ENCODE measurements at places on chromosomes 3 and 15.

DNA sequence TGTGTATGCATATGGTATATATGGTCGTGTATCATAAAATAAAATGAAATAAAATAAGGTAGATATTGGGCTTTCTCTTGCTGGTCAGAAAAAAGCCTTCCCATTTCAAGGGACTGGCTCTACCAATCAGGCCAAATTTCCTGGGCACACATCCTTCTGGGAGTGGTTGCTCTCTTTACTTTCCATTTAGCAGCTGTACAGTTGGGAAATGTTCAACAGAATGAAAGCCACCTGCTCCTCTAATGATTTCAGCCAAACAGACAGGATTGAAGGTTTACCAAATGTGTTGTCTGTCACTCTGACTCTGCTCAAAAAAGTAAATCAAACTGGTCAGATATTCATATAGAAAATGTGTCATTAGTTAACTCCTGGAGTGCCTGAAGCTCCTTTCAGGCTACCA lies 380.4 kb downstream of the ROBO2 start:
- no peak for DNase-seq

GRCh38 chr3:175005193-175005592 lies 146.1 kb downstream of the NAALADL2 start:
- DNase-seq = no peak

DNA sequence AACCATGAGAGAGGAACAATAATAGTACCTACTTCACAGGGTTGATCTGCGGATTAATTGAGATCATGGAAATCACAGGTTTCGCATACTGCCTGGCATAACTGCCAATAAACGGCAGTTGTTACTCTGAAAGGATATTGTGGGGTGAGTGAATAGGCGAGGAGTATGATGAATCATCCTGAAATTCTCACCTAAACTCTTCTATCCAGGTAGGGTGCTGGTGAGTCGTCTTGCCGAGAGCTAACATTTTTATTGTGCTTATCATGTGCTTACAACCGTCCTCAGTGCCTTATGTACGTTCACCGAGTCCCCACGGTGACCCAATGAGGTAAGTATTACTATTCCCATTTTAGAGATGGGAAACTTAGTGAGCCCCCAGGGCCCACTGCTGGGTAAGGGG lies 52.4 kb upstream of the SRGAP3 start:
- DNase-seq = no peak

DNA sequence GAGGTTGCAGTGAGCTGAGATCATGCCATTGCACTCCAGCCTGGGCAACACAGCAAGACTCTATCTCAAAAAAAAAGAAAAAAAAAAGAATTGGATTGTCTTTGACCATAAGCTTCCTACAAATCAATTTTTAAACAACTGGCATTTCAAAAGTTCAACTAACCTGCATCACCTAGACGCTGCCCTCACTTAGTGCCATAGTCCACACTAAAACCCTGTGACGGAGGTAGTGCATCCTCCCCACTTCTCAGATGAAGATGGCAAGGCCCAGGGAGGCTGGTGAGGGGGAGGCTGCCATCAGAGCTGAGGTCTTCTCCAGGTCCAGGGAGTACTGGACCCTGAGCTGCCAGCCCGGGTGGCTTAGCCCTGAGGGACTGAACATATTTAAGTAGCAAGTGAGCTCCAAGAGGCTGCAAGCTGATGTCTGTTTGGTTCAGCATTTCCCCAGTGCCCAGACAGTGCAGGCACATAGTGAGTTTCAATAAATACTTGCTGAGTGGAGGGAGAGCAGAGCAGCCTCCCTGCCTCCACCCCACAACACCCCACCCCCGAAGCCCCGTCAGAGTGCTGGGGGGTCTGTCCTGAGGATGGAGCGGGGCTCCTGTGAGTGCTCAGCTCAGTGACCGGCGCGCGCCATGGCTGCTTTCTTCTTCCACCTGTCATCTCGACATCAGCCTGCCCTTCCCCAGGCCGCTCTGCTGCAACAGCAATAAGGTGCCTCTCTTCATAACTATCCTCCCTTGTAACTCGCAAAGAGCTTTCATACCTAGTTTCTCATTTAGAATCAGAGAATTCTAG lies 52.8 kb downstream of the MGLL start:
- DNase-seq = no peak

DNA sequence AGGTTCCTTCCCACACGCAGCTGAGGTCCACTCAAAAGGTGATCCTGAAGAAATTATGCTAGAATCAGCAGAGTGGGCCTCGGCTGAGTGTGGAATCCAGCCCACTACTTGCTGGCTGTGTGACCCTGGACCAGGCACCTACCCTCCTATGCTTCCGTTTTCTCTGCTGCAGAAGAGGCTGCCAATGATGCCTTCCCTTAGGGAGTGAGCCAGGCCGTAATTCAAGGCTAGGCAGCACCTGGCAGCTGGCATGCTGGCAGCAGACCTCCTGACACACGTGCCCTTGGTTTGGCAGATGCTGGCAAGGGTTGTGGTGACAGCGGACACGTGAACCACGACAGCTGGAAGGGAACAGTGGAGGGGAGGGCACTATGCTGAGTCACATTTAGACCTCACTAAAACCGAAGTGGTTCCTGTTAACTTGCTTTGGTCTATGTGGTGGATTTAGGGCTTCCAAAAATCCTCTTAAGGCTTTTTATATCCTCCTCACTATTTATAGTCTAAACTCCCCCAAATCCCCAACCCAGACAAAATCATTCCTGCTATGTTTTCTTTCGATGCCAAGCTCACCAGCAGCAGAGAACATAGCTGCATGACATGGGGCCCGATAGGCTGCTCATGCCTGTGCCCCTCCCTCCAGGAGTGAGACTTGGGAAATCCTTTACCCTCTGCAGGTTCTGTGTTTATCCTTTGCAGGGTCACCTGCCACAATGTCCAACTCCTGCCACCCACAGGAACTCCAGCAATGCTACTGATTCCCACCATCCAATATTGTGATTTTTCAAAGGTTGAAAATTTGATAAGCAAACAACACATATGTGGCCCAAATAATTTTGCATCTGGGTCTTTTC lies 10.6 kb upstream of the PCSK6 start:
- no peak for DNase-seq

DNA sequence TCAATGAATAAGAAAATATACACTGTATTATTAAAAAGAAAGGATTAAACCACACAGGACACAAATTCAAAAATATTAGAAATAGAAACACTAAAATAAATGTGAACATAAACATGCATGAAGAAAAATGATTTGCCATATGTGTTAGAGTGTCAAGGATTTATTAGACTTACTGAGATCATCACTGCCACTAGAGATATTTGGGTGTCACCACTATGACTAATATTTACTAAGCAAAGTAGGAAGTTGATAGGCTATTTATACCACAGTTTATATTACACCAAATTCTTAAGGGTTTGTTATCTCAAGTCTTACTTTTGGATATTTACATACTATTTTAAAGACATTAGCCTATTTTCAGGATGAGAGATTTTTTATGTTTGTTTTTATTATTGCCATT lies 575.0 kb upstream of the SGO1 start:
- no peak for DNase-seq

- no peak for DNase-seq
Observed at GRCh38 chr15:31359702-31360111, 33.1 kb downstream of the KLF13 start.

GRCh38 chr15:96535148-96535547 lies 204.6 kb downstream of the NR2F2 start:
- no peak for DNase-seq

DNA sequence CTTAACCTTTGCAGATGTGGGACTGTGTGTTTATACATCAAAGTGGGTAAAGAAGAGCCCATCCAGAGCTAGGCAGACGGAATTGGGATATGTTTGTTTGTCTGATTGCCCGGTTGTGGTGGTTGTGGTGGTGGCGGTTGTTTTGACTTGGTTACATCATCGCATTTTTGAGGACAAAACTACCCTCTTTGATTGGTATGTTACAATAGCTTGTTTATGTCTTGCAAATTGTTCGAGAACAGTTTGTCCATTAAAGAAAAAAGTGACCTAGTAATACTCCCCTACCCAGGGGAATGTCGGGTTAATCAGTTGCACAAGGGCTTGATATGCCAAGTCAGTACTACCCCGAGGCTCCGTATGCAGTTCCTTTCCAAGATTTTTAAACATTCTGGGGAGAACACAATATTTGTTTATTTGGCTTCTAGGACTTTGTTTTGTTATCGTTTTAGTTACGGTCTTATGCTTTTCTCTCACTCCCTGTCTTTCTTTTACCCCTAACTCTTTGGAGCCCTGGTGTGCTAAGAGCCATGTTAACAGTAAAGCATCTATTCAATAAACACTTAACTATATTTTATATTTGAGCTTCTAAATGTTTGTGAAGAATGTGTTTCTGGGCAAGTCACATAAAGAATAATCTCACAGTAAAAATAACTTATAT lies 315.4 kb downstream of the LPP start:
- no peak for DNase-seq

DNA sequence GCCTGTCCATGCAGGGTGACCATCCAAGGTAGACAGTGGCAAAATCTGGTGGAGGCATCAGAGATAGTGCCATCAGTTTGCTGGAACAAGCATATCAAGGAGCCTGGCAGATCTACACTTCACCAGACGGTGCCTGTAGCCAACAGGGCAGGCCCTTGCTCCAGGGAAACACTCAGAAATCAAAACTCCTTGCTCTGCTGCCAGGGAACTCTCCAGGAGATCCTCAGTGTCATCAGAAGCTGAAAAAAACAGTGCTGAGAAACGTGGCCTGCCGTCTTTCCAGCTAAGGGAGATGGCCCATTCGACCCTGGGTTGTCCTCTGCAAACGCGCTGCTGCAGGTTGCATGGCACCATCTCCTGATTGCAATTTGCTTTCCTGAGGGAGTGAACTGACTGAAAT lies 30.5 kb upstream of the ATP13A3 start:
- DNase-seq = no peak

- DNase-seq = no peak
Observed at GRCh38 chr15:55555089-55555488, 33.1 kb downstream of the PYGO1 start.

- no peak for DNase-seq
Observed at GRCh38 chr3:339351-339750, 142.8 kb downstream of the CHL1 start.

GRCh38 chr15:100663915-100664281 lies 61.5 kb downstream of the ASB7 start:
- no peak for DNase-seq

DNA sequence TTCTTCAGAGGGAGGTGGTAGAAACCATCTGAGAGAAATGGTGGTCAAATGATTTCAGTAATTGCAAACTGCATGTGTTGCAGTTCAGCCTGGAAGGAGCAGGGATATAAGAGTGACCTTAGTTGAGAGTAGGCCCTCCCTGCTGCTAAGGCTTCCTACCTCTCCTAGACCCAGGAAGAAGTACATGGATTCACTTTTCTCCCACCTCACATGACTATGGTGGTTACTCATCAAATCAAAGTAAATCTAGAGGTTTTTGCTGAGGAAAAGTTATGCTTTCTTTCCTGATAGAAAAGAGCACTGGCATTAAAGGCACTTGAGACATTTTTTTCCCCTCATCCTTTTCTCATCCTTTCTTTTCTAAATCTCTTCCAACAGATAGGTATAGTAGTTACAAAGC lies 43.2 kb upstream of the LEKR1 start:
- no peak for DNase-seq

GRCh38 chr15:73851689-73852088 lies 21.7 kb upstream of the TBC1D21 start:
- DNase-seq = no peak

- no peak for DNase-seq
Observed at GRCh38 chr15:57476533-57476975, 100.2 kb downstream of the CGNL1 start.

GRCh38 chr3:56933803-56934202 lies 126.7 kb upstream of the SPATA12 start:
- DNase-seq = no peak

- DNase-seq = peak; percentile 66
Observed at GRCh38 chr3:49723296-49723627, 489 bp downstream of the GMPPB start.

DNA sequence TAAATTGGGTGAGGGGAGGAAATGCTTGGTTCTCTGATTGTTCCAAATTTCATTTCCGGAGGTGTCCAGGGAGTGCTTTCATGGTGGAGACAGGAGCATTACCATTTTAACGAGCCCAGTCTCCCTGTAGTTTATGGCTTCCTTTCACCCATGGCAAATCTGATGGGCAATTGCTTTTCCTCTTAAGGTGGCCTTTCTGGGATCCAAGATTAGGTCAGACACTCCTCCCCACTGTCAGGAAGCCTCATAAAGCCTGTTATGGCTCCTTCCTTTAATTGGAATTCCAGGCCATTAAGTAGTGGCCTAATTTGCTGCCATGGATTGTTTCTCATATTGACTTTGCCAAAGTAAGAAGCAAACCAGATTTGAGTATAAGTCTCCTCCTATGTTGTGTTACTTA lies 157.8 kb downstream of the PDCD6IP start:
- no peak for DNase-seq

DNA sequence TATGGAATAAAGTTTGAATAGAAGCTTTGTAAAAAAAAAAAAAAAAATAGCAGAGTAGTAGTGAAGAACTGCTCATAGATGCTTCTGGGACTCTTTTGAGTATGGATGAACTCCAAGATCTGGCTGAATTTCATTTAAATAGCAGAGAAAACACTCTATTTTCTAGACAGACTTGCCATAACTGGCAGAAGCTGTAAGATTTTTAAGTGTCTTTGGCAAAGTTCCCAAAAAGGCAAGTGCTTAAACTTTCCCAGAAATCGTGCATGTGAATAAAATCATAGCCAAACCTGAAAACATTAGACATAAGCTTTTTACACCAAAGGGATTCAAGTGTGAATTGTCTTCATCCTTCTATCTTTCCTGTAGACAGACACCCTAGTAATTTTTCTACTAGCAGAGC lies 110.3 kb upstream of the MITF start:
- DNase-seq = no peak

DNA sequence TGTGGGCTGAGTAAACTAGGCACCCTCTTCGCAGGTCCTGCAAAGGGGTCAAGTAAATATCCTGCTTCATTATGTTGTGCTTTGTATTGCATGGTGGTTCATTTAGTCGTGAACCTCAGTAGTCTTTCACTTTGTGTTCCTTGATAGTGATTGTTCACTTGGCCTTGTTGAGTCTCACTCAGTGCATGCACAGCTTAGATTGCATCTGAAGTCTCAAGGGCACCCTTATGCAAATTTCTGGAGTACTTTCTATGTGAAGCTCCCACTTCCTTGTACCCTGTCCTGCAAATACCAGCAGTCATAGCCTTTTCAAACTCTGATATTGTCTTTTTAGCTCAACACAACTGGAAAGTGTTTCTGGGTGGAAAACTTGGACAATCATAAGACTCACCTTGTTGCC lies 519.2 kb downstream of the NAALADL2 start:
- no peak for DNase-seq

DNA sequence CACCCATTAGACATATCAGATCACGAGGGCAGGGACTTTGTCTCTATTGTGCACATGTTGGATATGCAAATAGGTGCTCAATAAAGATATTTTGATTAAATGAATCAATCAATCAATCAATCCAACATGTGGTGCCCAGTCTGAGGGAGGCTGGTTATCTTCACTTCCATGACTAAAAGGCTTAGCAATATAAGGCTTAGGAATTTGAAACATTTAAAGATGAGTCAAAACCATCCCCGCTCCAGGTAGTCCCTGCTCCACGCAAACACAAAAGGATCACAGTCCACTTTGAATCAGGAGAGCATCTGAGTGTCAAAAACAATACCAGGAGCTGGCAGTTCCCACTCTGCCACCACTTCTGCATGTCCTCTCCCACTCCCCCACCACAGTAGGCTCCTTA lies 25.8 kb upstream of the PRICKLE2 start:
- no peak for DNase-seq
